HFFc6 (cell line): ENCODE measurements at places on chromosomes 6 and 20.

DNA sequence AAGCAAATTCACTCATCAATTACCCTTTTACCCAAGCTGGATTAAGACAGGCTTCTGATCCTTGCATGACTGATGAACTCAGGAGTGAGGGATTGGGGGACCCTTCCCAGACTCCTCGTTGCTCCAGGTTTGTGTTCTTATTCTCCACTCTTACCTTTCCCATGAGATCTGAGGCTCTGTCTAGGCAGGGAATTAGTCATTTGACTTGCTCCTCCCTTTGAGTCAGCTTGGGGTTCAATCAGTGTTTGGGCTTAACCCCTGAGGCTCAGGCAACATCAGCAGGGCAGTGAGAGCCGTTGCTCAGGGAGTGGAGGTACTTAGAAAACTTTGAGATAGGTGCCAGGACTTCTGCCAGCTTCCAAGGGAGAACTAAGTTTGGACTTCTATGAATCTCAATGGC is 20.7 kb upstream of the TOX2 start:
- DNase-seq: peak; percentile 17

GRCh38 chr6:13396241-13396792 is 68.0 kb upstream of the TBC1D7 start:
- DNase-seq: no peak

- DNase-seq: no peak
These were observed 207.9 kb upstream of the TCF21 start for GRCh38 chr6:133680994-133681393.

DNA sequence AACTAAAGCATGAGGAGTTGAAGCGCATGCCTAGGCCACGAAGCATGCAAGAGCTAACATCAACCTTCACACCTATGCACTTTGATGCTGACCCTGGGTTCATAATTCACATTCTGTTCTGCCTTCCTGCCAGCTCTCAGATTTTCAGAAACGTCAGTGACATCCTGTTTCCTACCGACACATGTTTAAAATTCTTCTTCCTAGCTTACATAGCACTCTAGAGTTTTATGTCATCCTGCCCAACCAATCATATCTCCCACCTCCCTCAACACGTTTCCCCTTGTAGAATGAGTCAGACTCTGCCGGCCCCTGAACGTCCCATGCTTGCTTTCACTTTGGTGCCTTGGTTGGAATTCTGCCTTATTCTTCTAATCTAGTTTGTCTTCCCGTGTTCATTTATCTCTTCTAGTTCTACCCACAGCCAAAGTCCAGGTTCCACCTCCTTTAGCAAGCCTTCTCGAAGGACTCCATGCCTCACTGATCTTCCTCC is 97.2 kb upstream of the MAP7 start:
- DNase-seq: no peak

GRCh38 chr6:31702405-31702818 is 712 bp downstream of the ABHD16A start:
- no peak for DNase-seq

DNA sequence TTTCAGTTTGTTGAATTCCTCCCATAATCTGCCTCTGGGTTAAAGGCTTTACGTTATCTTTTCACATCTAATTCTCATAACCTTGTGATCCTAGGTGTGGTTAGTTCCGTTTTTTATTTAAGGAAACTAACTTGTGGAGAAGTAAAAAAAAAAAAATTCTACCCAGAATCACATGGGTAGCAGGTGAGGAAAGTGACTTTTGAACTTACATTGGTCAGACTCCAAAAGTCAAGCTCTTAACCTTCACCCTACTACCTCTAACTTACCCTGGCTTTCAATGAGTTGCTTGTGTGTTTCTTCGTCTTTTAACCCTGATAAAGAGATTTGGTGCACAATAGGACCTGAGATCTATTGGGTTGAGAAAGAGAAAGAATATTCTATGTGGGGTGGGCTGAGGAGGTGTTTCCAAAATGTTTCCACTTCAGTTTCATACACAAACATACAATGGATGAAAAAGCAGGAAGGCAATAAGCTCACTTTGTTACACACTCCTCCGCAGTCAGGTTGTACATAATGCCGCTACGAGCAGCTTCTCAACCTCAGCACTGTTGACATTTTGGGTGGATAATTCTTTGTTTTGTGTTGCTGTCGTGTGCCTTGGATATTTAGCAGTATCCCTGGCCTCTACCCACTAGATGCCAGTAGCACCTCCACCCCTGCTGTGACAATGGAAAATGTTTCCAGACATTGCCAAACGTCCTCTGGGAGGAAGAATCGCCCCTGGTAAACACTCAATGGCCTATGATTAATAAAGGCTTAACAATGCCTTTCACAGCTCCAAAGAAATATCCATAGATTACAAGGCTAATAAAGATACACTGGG is 193.0 kb upstream of the ZNF217 start:
- no peak for DNase-seq

GRCh38 chr6:39084506-39084905 is 30.5 kb downstream of the SAYSD1 start:
- DNase-seq: no peak

DNA sequence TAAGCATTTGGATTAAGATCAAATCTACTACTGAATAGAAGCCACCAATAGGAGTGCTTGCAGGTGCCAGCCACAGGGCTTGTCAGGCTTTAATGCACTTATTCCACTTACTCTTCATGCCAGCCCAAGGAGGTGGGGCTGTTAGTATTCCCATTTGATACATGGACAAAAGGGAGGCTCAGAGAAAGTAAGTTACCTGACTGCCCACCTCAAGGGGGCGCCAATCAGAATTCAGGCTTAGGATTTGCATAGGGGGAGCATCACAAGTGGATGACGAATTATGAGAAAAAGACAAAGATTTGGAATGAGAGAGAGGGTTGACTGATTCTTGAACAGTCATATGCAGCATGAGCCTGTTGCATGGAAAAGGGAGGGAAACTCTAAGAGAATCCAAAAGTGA is 188.4 kb upstream of the TSHZ2 start:
- DNase-seq: no peak
